CD8-positive, alpha-beta memory T cell (primary cell): ENCODE measurements at places on chromosomes 16 and 17. TPM values are rescaled to one million over a fixed set of nuclear protein-coding genes. Genes with fewer than 3 reads are reported as not detected.

KRT20 gene
- total RNA-seq, result not detected

NOB1 gene
- total RNA-seq, result 137 TPM

DNA sequence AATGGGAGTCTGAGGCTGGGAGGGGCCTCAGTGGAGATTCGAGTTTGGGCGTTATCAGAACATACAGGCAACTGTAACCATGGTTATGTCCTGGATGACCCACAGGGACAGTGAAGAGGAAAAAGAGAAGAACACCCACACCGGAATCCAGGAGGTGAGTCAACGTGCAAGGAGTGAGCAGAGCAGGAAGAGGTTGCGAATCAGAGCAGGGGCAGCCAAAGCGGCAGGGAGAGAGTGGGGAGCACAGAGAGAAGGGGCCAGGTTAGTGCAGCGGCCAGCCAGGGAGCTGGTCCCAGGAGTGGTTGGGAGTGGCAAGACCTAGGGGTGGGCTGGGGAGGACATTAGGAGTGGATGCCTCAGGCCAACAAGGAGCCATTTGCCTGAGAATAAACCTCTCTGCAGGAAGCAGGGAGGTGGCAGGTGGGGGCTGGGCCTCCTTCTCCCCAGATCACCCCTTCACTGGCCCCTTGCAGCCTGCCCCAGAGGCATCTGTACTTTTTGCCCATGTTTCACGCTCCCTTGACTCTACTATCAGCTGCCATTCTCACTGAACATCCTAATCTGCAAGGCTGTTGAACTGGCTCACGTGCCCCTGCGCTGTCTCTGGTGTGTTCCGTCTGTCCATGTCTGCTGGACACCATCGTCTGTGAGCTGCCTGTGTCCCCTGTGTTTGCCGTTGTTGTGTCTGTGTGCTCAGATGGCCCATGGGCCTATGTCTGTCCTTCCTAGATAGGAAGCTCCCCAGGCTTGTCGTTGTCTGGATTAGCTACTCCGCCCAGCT, 5.1 kb downstream of the KRT13 start:
- H3K4me1 ChIP-seq, result peaks cover 9% of the 10 kb centered on the region
- H3K4me3 ChIP-seq, result no peak overlapping the region
- no peaks in the 10 kb centered on the region for H3K27me3 ChIP-seq
- H3K36me3 ChIP-seq, result no peaks in the 10 kb centered on the region

GRCh38 chr17:17206124-17206912, at the start of gene PLD6:
TSS of gene PLD6 (minus strand) at chr17:17206333. CDS start at chr17:17206286, 47 bp downstream.
- peak within 1 kb of the TSS; percentile 68 for H3K4me3 ChIP-seq
- H3K27me3 ChIP-seq, result no peaks in the 10 kb centered on the region
- peak within 1 kb of the TSS; percentile 57 for H3K27ac ChIP-seq

- no peaks in the 10 kb centered on the region for H3K4me1 ChIP-seq
- H3K36me3 ChIP-seq, result peaks cover 19% of the 10 kb centered on the region
- H3K27me3 ChIP-seq, result no peaks in the 10 kb centered on the region
- no peak overlapping the region for H3K27ac ChIP-seq
- no peak overlapping the region for H3K4me3 ChIP-seq
Measured at GRCh38 chr16:31082368-31083045, 6.2 kb downstream of the PRSS53 start.

CASKIN1 gene
- total RNA-seq, result 0.24 TPM

DNA sequence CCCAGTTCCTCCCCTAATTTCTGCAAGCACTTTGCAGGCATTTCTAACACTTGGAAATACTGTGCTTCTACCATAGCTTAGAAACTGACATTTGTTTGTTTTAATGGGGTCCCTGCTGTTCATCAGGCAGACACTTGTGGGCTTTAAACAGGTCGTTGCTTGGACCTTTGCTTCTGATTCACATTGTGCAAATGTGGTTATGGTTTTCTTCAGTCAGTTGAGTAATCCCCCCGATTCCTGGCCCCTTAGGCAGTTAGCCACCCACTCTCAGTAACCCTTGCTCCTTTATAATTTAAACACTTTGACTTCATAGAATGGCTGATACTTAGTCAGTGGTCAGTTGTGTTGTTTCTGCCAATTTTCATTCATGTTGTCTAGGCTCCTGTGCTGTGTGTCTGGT, 39.4 kb downstream of the SLC47A1 start:
- no peak for DNase-seq
- H3K36me3 ChIP-seq, result no peaks in the 10 kb centered on the region
- no peak overlapping the region for H3K4me3 ChIP-seq
- no peaks in the 10 kb centered on the region for H3K27me3 ChIP-seq
- H3K4me1 ChIP-seq, result no peaks in the 10 kb centered on the region

FBXL16 gene
- total RNA-seq, result 7.6 TPM

DNA sequence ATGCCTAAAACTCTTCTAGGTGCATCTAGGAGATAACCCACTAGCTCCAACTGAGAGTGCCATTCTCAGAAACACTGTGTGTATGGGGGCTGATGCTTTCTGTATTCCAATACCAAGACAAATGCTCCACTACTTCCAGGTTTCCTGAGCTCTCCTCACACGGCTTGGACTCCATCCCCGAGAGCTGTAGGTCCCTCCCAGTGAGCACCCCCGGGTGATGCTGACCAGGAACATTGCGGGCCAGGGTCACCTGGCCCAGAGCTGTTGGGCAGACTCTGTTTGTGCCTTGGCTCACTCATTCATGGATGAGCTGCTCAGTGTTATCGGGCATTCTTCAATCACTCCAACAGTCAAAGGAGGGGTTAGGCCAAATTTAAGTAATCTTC, 7.0 kb downstream of the CUEDC1 start:
- H3K4me3 ChIP-seq, result no peak overlapping the region
- H3K27ac ChIP-seq, result no peak overlapping the region
- peaks cover 22% of the 10 kb centered on the region for H3K4me1 ChIP-seq
- DNase-seq, result no peak
- H3K36me3 ChIP-seq, result no peaks in the 10 kb centered on the region
- no peaks in the 10 kb centered on the region for H3K27me3 ChIP-seq

DNA sequence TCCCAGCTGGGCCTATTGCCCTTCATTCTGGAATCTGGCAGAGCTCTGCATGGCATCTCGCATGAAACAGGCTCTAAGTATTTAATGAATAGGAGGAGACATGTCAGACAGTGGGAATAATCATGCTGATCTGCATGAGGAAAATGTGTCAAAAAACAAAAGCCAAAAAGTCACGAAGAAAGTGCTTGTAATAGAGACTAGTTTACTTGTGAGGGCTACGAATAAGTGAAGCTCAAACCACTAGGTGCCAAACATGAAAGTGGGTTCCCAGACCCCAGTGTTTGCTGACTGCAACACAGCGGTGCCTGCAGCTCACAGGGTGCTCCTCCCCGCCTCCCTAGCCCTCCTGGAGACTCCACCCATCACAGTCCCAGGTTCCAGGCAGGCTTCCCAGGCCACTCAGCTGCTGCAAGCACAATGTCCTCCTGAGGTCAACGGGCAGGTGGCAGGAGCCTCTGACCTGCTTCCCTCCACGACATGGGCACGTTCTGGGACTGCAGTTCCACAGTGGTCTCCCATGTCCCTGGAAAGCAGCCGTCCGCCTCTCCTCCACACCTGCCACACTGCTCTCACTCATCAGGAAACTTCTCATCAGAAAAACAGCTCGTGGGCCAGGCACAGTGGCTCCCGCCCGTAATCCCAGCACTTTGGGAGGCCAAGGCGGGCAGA, 96.5 kb downstream of the ANKRD11 start:
- H3K27me3 ChIP-seq, result no peaks in the 10 kb centered on the region
- peaks cover 54% of the 10 kb centered on the region for H3K4me1 ChIP-seq
- no peak overlapping the region for H3K4me3 ChIP-seq
- peaks cover 9% of the 10 kb centered on the region for H3K36me3 ChIP-seq
- no peak overlapping the region for H3K27ac ChIP-seq

ZNF385C gene
- not detected for total RNA-seq

DNA sequence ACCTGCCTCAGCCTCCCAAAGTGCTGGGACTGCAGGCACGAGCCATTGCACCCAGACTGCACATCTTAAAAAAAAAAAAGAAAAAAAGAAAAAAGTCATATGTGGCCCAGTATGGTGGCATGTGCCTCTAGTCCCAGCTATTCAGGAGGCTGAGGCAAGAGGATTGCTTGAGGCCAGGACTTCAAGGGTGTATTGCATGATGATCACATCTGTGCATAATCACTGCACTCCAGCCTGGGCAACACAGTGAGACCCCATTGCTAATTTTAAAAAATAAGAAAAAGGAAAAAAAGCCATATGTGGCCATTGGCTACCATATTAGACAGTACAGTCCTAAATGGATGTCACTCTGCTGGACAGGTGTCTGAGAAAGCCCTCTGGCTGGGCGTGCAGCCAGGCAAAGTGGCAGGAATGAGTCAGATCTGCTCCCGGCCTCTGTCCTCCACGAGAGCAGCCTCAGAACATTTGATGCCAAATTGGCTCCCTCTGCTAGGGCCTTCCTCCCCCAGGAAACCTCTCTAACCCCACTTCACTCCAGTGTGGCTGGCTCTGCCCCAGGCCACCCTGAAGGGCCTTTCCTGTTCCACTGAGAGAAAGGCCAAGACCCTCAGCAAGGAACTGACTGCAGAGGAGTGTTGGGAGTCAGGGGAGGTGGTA, 14.7 kb downstream of the CA7 start:
- H3K27ac ChIP-seq, result no peak overlapping the region

NETO2 gene
- total RNA-seq, result 20.6 TPM

RPL19 gene
- 3,093 TPM for total RNA-seq

DNA sequence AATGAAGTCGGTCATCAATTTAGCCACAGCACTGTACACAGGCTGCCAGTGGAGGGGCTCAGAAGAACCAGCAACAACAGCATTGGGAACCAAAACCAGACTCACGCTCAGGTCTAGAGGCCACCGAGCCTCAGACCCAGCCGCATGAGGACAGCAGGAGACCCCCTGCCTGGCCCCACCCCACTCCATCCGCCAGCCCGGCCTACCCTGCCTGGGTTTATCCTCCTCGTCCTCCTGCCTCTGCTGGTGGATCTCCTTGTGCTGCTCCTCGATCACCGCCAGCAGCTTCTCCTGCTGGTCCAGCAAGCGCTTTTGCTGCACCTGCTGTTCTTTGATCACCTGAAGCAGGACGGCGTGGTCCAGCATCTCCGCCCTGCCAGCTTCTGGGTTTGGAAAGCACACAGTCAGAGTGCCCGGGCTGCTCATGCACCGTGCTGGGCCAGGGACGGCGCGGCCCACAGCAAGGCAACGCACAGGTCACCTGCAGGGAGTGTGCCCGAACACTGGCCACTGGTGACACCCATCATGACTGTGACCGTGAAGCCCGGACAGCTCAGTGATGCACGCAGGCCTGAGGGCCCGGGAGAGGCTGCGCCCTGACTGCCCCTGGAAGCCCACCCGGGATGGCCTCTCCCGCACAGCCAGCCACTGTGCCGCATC, 7.7 kb downstream of the NDUFAF8 start:
- H3K27me3 ChIP-seq, result no peaks in the 10 kb centered on the region
- DNase-seq, result no peak
- peaks cover 8% of the 10 kb centered on the region for H3K36me3 ChIP-seq
- no peaks in the 10 kb centered on the region for H3K4me1 ChIP-seq

IRX6 gene
- not detected for total RNA-seq

- no peaks in the 10 kb centered on the region for H3K27me3 ChIP-seq
- H3K4me1 ChIP-seq, result peaks cover 17% of the 10 kb centered on the region
- H3K4me3 ChIP-seq, result peak overlapping the region; percentile 86
- DNase-seq, result no peak
- H3K36me3 ChIP-seq, result no peaks in the 10 kb centered on the region
Measured at GRCh38 chr16:56683424-56684172, 1.3 kb downstream of the MT1X start.

GRCh38 chr16:59198487-59198886, 464.4 kb upstream of the GOT2 start:
- H3K4me3 ChIP-seq, result no peak overlapping the region
- no peaks in the 10 kb centered on the region for H3K36me3 ChIP-seq
- H3K27ac ChIP-seq, result no peak overlapping the region
- H3K4me1 ChIP-seq, result no peaks in the 10 kb centered on the region
- DNase-seq, result no peak
- H3K27me3 ChIP-seq, result no peaks in the 10 kb centered on the region

DNA sequence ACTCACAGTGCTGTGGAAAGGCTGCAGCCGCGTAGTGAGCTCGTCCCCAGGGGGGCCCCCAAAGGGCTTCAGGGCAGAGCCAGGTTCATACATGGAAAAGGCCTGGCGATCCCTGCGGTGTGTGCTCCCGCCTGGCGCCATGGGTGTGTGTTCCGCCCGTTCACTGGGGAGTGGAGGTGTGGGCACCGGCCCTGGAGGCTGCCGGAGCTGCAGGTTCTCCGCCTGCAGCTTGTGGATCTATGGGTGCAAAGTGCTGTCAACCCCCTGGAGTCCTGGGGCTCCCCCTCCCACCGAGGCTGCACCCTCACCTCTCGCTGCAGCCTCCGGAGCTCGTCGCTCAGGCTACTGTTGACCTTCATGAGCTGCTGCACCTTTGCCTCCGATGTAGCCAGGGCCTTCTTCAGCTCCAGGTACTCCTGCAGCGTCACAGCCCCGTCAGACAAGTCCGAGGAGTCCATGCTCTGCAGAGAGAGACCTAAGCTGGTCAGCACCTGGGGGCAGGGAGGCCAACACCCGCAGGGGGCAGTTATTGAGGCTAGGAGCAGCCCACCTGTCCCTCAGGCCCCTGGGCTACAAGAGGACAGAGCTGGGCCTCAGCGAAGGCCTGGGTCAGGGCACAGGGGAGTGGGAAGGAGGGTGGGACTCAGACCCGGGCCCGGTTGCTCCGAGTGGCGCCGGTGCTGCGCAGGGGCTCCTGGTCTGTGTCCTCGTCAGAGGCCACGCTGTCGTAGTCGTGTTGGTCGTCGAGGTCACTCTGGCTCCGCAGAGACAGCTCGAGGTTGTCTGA, 7.9 kb downstream of the TP53I13 start:
- peaks cover 6% of the 10 kb centered on the region for H3K4me1 ChIP-seq
- H3K27me3 ChIP-seq, result no peaks in the 10 kb centered on the region
- H3K4me3 ChIP-seq, result no peak overlapping the region
- no peak overlapping the region for H3K27ac ChIP-seq

DNA sequence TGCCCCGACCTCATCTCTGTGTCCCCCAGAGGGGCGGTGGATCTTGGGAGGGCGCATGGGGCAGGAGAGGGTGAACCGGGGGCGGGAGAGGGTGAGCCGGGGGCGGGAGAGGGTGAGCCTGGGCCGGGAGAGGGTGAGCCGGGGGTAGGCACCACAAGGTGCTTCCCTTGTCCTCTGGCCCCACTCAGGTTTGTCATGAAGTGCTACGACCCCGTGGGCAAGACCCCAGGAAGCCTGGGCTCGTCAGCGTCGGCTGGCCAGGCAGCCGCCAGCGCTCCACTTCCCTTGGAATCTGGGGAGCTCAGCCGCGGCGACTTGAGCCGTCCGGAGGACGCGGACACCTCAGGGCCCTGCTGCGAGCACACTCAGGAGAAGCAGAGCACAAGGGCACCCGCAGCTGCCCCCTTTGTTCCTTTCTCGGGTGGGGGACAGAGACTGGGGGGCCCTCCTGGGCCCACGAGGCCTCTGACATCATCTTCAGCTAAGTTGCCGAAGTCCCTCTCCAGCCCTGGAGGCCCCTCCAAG, 18.9 kb downstream of the ASPSCR1 start:
- no peak overlapping the region for H3K4me3 ChIP-seq
- no peaks in the 10 kb centered on the region for H3K27me3 ChIP-seq
- no peak for DNase-seq
- H3K27ac ChIP-seq, result no peak overlapping the region

DNA sequence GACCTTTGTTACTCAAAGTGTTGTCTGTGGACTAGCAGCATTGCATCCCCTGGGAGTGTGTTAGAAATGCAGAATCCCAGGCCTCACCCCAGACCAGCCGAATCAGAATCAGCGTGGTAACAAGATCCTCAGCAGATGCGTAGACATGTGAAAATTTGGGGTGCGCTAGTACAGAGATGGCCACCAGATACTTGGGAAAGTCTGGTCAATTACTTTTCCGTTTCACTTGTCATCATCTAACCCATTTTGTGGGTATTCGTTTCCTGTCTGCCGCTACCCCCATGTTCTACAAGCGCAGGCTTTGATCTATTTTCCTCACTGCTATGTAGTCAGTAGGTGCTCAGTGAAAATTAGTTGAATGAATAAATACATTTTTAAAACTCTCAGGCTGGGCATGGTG, 33.1 kb upstream of the HERPUD1 start:
- peaks cover 7% of the 10 kb centered on the region for H3K4me1 ChIP-seq
- no peak for DNase-seq
- no peak overlapping the region for H3K27ac ChIP-seq
- no peak overlapping the region for H3K4me3 ChIP-seq
- no peaks in the 10 kb centered on the region for H3K36me3 ChIP-seq
